ENCODE measurements at places on chromosomes 3 and 15.

DNA sequence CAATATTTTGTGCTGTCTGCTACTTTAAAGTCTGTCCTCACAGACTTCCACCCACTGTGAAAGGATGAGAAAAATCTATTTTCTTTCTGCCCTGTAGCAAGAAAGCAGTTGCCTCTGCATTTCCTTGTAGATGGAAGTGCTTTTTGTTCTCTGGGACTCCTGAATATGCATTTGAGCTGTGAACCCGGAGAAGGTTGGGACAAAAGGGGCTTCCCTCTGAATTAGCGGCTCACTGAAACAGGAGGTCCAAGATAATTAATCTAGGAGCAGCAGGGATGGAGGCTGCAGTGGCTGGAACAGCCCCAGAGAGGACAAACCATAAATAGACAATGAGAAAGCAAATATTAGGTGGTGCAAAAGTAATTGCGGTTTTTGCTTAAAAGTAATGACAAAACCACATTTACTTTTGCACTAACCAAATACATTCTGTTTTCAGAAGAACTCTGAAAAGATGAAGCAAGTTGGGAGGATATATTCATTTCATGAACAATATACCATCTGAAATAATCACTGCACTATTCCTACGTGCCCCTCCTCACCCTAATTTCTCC lies 143.4 kb upstream of the KBTBD8 start:
- DNase-seq: no peak

DNA sequence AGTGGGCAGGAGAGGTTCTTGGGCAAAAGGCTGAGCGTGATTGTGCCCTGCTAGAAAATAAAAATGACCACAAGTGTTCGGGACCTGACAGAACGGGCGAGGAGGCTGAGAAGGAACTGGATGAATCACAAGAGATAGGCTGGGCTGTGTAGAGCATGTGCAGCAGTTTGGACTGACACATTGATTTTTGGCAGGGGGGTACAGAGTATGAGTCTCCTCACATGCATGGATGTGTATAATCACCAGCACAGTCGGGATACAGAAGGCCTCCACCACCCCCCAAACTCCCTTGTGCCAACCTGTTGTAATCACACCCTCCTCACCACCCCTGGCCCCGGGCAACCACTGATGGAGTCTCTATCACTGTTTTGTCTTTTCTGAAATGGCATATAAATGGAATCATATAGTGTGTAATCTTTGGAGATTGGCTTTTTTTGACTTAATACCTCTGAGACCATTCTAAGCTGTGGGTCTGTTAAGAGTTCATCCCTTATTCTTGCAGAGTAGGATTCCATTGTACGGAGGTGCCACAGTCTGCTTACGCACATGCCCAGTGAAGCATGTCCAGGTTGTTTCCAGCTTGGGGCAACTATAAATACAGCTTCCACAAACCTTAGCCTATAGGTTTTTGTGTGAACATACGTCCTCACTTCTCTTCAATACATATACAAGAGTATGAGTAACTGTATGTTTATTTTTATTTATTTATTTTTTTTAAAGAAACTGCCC lies 438.8 kb downstream of the FOXP1 start:
- DNase-seq: no peak

GRCh38 chr15:90877996-90878395 lies 6.3 kb upstream of the FES start:
- no peak for DNase-seq

GRCh38 chr15:20106026-20106425 lies 435.6 kb downstream of the GOLGA6L6 start:
- DNase-seq: no peak

GRCh38 chr3:183339461-183340086 lies 86.5 kb downstream of the B3GNT5 start:
- DNase-seq: no peak

- DNase-seq: no peak
Measured at GRCh38 chr3:82384181-82384580, 622.7 kb upstream of the GBE1 start.

- DNase-seq: no peak
Measured at GRCh38 chr3:18425641-18426257, 610 bp upstream of the SATB1 start.

- DNase-seq: no peak
Measured at GRCh38 chr3:48776854-48777253, 59.8 kb upstream of the IP6K2 start.

DNA sequence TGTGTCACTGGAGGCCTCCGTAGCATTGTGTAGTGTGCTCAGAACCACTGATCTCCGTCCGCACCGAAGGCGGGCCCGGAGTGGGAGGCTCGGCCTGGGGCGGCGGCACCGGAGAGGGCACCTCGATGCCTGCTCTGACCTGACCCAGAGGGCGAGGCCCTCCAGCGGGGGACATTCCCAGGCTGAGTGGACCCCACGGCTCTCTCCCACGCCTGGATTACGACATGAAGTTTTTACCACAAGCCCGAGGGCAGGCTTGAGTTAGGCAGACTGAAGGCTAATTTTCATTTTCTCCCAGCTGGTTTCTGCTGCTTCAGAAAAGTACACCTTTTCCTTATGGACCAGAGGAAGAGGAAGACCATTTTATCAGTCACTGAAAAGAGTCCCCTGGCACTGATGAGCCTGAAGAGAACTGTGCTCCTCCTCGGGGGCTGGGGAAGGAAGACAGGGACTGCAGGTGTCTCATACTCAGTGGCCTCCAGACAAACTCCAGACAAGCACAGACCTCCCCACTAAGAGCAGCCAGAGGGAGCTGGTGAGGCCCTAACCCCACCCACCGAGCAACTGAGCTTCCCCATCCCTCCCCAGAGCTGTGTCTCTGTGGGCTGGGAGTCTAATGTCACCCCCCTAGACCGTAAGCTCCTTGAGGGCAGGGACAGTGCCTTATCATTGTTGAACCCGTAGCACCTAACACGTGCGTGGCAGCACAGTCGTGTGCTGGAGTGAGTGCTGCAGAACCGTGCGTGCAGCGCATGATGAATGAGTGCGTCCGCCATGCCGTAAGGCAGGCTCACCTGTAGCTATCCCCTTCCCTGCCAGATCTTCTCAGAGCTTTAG lies 74.5 kb upstream of the BLM start:
- DNase-seq: no peak

DNA sequence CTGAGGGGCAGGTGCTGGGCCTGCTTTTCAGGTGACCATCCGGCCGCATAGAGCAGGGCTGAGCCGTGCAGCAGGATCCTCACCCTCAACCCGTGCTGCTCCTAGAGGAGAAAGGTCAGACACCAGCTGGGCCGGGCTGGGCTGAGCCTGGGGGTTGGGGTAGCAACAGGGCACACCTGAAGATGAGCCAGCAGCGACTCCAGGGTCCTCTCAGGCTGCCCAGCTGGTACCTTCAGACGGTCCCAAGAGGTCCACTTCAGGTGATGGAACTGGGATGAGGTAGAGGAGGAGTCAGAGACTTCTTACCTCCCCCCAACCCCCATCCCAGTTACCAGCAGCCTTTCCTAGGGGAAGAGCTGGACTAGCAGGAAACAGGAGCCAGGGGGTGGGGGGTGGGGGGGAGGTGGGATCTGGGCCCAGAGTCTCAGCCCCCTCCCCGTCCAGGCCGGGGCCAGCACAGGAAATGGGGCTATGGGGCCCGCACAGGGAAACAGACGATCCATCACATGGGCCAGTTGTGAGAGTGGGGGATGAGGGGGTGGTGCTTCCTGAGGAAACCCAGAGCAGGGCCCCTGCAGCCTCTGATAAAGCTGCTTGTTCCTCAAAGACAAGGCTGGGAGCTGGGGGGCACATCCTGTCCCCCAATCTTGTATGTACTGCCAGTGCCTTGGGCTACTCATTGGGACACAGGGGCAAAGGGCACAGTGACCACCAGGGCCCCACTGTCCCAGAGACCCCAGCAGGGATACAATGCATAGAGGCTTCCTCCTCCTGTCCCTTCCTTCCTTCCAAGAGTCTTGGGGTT lies 3.0 kb downstream of the INKA1 start:
- DNase-seq: peak; percentile 23

DNA sequence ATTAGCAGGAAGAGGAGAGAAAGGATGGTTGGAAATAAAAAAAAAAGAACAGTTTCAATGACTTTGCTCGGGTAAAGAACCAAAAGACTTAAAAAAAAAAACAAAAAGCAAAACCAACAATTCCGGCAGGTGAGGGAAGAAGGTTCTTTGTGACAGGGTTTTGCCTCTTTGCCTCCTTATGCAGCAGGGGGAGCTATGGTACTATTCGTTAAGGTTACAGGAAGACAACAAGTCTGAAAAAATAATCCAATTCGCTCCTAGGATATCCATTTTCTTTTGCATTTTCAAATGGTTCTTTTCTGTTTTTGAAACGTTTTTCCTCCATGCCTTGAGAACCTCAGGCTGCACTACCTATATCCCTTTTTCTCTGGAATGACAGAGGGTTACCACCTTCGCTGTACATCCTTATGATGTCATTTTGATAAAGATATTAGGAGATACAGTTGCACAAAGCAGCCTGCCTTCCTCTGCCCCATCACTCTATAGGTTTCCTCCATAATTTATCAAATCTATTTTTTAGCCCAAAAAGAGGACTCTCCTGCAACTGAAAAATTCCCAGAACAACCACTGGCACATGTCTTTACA lies 55.0 kb downstream of the CFAP20DC start:
- DNase-seq: peak; percentile 67

DNA sequence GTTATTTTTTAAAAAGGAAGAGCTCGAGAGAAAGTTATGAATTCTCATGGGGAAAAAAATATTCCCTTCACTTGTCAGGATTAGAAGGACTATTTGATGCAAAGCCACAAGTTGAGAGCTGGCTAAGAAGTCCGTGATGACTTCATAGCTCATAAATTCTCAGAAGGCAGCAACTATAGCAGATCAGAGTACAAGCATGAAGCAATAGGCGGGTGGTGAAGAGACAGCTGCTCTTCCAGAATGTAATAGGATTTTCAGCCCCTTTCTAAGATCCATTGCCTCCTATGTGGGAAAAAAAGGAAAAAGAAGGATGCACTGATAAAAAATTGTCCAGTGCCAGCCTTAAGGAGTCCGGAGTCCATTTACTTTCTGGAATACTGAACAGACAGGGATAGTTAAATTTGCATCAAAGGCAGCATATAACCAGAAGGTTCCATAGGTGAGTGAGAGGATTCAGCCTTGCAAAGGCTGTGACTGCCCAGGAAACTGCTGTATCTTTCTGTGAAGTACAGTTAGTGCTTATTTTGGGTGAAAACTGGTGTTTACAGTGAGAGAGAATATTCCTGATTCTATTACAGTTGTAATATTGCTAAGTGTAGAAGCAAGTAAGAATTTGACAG lies 929.5 kb upstream of the ALCAM start:
- peak; percentile 95 for DNase-seq

DNA sequence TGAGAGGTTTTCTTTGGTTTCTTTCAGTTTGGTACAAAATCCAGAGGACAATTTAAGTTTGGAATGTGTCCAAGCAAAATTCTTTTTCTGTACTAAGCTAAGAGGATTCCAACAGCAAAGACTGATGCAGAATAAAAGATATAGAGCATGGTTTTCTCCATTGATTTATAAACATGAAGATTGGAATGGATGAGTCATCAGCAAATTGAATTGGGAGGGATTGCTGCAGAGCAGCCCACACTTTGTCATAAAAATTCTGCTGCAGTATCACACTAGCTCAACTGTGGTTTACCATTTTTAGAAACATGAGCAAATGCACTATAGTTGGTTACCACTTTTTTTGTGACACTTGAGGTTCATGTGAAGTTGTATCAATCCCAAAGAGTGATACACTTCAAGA lies 16.1 kb upstream of the LARP6 start:
- peak; percentile 66 for DNase-seq

- DNase-seq: no peak
Measured at GRCh38 chr3:97515076-97515475, 249.5 kb upstream of the ARL6 start.

GRCh38 chr3:171132873-171133272 lies 106.4 kb upstream of the SLC2A2 start:
- DNase-seq: peak; percentile 79

GRCh38 chr15:90489514-90489913 lies 40.2 kb upstream of the CRTC3 start:
- no peak for DNase-seq

DNA sequence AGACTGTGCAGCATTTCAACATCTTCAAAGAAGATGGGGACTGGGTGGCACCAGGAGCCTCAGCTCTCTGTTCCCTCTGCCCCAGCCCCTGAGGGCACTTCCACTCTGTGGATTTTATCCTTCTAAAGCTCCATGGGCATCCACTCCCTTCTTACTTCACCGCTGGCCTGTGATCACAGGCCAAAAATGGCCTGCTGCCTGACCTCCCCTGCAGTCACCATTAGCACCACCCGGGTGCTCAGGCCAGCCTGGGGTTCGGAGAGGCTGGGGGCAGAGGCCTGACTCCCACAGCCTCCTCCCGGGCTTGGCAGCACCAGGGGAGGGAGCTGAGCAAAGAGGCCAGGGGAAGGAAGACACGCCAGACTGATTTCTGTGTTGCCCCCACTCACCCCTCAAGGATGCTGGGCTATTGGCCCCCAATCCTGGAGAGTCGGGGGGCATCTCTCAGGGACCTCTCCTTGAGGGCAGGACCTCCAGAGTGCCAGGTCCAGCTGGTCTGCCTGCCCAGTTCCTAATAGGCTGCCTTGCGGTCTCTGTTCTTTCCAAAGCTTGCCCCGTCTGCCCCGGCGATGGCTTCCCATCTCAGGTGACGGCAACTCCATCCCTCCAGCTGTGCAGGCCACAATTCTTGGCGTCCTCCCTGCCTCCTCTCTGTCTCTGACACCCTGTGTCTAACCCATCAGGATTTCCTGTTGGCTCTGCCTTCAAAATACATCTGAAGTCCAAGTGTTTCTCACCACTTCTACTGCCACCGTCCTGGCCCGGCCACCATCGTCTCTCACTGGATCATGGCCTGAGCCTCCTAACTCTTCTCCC lies 67.1 kb downstream of the EXOG start:
- no peak for DNase-seq

GRCh38 chr15:68389041-68389930 lies 42.7 kb downstream of the ITGA11 start:
- no peak for DNase-seq

GRCh38 chr3:27585429-27585828 lies 101.2 kb upstream of the SLC4A7 start:
- no peak for DNase-seq

DNA sequence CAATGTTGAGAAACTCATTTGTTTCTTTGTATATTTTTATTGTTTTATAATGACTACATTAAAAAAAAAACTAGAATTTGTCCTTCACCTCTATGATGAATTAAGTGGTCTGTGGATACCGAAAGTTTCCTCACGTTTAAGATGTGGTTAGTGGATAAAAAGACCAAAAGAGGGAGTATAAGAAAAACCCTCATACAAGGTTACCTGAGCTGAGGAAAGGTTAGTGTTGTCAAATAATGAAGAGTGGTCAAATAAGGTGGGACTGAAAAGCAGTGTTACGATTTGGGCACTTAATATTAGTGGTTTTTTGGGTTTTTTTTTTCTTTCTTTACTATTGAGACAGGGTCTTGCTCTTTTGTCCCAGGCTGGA lies 21.2 kb downstream of the RASA2 start:
- no peak for DNase-seq
